SHP77 treated with DMSO at 0.1 percent for 48 hours (cell line): ENCODE measurements at places on chromosomes 13 and 19.

DNA sequence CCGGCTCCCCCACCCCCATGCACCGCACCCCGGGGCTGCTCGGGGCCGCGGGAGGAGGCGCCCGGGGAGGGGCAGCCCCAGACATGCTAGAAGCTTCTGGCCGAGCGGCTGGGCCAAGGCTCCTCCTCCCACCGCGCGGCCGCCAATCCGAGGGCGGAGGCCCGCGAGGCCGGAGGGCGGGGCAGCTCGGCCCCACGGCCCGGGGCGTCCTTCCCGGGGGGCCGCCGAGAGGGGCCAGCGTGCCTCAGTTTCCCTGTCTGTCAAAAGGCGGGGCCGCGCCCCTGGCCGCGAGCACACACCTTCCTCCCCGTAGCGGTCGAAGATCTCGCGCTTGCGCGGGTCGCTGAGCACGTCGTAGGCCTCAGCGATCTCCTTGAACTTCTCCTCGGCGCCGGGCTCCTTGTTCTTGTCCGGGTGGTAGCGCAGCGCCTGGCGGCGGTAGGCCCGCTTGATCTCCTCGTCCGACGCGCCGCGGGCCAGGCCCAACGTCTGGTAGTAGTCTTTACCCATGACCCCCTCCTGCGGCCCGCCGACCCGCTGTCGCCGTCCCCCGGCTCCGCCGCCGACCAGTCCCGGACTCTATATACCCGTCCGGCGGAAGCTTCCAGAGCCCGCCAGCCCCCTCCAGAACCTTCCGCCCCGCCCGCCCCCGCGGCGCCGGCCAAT is at the start of gene DNAJB1:
Gene DNAJB1, minus strand, starts transcription at position 558 of the 666 bp plus-strand sequence. Its CDS starts 48 bp downstream, at position 510.
- DNase-seq = peak; percentile 94

GRCh38 chr13:48749699-48750473 is 96.2 kb downstream of the CYSLTR2 start:
- DNase-seq = peak; percentile 18

DNA sequence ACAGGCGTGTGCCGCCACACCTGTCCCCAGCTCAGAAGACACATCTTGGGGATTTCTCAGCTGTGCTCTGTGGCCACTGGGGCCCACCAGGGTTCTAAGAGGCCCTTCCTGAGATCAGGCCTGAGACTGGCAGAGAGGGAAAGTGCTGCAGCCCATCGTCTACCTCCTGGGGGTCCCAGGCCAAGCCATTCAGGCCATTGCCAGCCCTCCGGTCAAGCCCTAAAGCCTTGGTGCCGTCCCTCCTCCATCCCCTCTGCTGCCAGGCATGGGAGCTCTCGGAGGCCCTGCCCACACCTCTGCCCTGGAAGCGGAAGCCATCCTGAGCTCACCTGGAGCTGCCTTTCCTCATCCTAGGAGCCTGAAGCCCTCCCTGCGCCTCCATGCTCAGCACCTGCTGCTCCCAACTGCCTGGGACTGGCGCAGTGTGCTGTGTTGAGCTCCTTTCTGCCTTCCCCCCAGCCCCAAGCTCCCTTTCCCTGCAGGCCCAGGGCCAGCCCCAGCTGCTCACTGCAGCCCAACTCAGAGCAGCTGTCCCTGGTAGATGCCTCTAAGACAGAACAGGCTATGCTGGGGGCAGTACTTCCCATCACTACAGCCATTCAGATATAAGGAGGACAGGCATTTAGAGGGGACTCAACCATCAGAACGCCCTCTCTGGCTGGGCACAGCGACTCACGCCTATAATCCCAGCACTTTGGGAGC is 2.9 kb downstream of the SLC7A9 start:
- DNase-seq = peak; percentile 18

DNA sequence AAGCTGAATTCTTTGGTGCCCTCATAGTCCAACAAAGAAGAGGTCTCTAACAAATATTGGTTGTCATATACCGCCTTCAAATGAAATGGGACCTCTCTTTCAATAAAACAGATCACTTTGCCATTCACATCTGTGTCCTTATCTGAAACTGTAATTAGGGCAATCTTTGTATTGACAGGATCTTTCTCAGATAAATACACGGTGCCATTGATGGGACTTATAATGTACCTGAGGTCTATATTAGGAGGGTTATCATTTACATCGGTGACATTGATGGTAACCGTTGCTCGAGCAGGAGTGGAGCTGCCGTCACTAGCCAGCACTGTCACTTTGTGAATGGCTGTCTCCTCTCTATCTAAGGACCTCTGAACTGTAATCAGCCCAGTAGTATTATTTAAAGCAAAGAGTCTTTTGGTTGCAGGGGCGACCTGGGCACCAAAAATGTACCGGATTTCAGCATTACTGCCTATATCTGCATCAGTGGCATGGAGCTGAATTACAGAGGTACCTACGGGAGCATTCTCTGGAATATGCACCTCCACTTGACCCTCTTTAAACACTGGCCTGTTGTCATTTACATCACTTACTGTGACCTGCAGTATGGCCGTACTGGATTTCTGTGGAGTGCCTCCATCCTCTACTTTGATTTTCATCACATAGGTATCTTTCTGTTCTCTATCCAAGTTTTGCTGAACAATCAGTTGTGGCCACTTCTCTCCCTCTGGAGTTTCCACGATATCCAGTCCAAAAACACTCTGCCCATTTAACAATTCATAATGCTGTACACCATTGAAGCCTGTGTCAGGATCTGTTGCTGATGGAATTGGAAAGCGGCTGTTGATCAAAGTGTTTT is 2.8 kb downstream of the PCDH9 start:
- DNase-seq = no peak

DNA sequence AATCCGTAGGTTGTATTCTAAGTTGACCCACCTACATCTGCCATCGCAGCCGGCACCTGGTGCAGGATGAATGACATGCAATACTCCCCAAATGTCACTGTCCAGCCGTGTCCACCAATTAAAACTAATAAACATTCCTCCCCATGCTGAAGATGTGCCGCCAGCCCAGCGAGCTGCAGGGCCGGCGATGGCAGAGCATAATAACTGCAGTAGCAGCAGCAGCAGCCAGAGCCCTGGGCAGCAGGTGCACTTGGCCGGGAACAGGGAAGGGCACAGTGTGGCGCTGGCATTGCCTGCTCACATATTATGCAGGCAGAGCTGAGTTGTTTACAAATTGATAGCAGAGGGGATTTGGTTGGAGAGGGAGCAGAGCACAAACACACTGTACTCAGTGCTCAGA is 754.9 kb downstream of the OLFM4 start:
- peak; percentile 75 for DNase-seq

GRCh38 chr13:34941436-34941834 is 635 bp upstream of the NBEA start:
- peak; percentile 69 for DNase-seq

GRCh38 chr13:111953546-111954178 is 113.3 kb upstream of the SOX1 start:
- DNase-seq = no peak
